Thymus (tissue), 14 donors: ENCODE measurements at places on chromosomes 16 and 17.

DNA sequence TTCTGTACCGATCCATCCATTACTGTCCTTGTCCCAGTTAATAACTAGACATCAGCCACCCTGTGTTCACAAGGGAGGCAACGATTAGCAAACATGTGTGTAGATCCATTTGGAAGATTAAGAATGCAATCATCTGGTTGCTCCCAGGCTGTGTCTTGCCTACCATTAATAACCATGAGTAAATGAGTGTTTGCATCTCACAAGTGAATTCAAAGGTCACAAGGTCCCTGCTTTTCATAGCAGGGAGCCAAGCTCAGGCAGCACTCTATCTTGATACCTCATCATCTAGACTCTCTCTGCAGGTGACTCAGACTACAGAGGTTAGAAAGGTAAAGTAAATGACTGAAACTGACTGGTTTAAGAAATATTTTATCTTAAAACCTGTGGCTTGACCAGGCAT, 25.3 kb downstream of the VWA3A start:
- DNase-seq, result no peak

- no peak for DNase-seq
These were observed 171.5 kb downstream of the AXIN2 start for GRCh38 chr17:65389949-65390348.

DNA sequence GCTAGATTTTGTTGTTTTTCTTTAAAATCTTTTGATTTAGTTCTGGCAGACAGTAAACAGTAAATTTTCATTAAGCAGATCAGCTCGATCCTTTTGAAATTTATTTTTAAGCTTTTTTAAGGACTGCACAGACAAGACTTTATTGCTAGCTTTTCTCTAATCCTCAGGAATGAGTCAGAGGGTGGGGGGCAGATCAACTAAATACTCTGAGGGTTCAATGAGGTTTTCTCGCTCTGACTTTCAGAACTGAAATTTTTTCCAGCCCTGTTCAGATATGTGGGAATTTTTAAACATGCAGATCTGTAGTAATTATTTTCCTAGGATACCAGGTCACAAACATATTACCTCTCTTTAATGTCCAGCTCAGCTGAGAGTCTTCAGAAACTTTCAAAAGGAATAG, 977.2 kb downstream of the CDH11 start:
- no peak for DNase-seq

- DNase-seq, result peak; percentile 19
These were observed 19.2 kb downstream of the RBFOX1 start for GRCh38 chr16:7351610-7352510.

DNA sequence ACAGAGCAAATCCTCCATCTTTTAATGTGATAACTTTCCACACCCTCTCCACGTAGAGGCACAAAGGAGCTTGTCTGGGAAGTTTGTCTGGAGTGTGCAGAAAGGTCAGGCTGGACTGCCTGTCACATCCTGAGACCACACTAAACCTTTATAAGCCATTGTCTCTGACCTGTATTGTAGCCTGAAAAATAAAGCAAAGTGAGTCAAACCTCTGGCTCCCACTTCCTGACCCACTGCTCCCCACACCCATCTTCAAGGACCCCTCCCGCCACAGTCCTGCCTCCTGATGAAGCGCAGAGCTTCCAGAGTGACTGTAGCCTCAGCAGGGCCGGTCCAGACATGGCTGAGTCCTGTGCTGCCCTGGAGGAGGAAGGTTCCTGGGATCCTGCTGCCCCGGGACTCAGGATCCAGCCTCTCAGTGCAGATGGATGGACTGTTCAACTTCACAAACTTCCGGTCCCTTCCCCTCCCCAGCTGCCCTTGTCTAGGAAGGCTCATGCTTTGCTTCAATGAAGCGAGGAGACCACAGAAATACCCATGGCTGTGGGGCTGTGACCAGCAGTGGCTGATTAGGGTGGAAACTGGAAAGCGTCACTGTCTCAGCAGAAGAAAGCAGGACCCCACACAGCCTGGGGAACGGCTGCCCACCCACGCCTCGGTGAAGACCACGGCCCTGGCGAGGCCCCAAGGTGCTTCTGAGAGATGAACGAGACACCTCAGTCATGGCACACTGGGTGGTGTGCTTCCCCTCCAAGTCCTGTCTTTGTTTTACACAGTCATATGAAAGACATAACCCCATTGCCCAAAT, 30.9 kb upstream of the CLEC18B start:
- no peak for DNase-seq

DNA sequence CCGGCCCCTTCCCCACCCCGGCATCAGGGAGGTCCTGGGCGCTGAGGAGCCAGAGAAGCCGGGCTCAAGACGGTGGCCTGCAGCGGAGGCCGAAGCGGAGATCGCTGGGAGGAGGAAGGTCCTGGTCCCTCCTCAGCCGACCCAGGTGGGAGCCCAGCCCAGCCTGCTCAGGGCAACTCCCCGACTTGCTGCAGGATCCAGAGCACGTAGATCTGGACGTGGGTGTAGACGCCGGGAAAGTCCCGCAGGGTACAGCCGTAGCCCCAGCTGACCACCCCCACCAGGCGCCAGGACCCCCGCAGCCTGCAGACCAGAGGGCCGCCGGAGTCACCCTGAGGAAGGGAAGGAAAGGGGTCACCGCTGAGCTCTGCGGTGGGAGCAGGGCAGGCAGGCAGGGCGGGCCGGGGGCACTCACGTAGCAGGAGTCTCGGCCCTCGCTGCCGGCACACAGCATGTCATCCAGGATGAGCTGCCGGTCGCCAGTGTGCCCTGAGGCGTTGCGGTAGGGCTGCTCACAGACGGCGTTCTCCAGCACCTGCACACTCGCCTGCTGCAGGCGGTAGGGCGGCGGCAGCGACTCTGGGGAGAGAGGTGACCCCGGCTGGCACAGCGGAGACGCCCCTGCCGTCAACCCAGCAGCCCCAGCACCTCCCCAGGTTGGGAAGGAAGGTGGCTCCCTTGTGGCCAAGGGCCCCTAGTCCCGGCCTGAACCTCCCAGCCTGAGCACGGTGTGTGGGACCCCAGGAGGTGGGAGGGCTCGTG, 5.4 kb downstream of the TPSD1 start:
- DNase-seq, result no peak

- no peak for DNase-seq
These were observed 32.1 kb downstream of the ZFHX3 start for GRCh38 chr16:73015612-73016487.
